ENCODE measurements at places on chromosomes 16 and 17.

DNA sequence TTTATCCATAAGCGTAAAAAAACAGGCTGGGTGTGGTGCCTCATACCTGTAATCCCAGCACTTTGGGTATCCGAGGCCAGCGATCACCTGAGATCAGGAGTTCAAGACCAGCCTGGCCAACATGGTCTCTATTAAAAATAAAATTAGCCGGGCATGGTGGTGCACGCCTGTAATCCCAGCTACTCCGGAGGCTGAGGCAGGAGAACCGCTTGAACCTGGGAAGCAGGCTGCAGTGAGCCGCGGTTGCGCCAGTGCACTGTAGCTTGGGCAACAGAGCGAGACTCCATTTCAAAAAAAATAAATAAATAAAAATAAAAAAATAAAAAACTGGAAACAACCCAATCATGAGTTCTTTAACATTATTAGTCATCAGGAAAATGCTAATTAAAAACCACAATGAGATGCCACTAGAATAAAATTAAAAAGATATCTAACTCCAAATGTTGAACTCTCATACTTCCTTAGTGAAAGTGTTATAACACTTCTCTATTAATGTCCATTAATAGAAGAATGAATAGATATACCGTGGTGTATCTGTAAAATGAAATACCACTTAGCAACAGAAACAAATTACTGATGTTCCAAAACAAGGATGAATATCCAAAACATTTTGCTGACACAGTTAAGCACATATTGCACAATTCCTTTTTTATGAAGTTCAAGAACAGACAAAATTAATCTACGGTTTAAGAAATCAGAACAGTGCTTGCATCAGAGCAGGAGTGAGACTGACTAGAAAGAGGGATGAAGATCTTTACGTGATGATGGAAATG is 13.1 kb downstream of the MPHOSPH6 start:
- DNase-seq, result peak; percentile 12

DNA sequence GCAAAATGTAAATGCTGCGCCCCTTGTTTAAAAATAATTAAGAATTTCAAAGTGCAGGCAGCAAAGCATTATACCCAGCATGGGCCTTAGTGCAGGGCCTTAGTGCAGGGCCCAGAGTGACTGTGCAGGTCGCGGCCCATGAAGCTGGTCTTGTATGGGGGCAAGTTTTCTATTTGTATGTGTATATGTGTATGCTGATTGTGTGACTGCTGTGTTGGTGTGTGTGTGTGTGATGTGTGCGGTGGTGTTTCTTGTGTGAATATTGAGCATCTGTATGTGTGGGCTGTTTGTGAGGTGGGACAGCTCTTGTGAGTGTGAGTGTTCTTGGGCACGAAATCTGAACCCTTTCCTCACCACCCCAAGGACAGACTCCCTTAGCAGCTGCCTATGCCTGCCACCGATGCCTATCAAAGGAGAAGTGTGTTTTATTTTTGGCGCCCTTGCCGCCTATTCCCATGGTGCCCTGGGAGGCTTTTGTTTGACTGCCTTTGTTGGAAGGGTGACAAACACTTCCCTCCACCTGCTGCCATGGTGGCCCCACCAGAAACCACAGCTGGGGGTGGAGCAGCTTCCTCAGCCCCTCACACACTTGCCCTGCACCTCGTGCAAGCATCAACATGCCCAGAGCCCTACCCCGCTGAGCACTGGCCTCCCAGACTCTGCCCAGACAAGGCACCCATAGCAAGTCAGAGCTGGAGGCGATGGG is 18.0 kb downstream of the CCR7 start:
- DNase-seq, result no peak

DNA sequence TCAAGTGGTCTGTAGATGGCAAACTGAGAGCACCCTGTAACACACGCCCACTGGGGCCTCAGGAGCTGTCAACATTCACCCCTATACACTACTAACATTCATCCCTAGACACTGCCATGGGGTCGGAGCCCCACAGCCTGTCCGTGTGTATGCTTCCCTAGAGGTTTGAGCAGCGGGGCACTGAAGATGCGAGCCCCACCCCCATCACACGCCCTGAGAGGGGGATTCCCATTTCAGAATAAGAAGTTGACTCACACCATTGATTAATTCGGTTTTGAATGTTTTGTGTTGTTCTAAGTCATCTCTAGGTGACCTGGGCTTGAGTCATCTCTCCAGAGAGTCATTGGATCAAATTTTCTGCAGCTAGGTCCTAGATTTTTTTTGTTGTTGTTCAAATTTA is 37.3 kb upstream of the MMD start:
- DNase-seq, result peak; percentile 33

DNA sequence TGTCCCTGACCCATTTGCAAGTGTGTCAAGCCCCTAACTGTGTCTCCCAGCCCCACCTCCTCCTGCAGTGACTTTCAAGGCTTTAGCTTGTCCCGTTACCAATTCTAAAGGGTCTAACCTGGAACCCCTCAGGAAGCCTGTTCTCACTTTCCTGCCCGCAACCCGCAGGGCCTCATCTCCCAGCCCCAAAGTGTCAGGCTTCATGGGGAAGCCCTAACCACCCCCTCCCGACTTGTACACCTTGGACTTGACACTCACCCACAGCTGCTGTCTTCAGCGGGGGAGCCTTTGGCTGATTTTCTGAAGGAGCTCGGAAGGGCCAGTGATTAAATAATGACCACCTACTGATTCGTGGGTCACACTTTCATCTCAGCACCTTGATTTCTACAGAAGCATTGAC is 33.1 kb downstream of the NLRC5 start:
- DNase-seq, result no peak

DNA sequence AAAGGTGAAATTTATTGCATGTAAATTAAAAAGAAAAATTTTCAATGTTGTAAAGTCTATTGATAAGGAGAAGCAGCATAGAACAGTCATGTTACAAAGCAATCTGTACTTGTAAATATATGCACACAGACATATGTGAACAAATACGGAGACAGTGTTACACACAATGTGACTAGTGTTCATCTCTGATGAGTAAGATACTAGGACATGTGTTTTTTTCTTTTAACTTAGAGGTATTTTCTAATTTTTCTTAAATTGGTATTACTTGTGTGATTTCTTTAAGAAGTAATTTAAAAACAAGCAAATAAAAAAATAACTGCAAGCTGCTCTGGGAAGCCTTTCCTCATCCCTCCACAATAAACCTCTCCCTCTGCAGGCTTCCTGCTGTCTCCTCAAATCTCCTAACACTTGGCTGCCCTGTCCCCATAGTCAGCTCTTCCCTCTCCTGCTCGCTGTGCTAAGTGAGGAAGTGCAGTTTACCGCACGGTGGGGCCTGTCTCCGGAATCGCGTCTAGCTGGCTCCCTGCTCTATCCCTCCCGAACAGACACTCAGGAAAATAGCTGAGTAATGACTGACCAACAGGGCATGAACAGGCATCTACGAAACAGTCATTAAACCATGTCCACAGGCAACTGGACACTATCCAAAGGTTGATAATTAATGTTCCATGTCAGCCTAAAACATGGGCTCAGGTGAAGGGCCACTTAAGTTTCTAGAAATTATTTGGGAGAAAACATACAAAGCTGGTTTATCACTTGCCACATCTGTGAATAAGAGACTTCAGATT is 35.9 kb downstream of the CMTM4 start:
- peak; percentile 66 for DNase-seq

DNA sequence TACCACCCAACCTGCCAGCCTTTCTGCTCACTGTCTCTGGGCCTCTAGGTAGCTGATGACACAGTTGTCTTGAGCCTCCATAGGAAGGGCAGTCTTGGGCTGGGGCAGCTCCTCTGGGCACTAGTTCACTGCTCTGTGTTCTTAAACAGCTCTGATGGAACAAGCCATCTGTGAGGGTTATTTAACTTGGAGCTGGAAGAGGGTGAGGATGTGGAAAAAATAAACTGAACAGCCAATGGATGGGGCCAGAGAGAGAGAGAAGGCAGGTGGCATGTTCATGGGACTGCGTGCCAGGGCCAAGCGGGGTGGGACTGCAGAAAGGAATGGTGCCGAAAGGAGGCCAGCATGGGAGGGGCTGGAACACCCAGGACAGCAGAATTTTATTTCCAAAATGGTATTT is 52.6 kb downstream of the HIC1 start:
- DNase-seq, result no peak

DNA sequence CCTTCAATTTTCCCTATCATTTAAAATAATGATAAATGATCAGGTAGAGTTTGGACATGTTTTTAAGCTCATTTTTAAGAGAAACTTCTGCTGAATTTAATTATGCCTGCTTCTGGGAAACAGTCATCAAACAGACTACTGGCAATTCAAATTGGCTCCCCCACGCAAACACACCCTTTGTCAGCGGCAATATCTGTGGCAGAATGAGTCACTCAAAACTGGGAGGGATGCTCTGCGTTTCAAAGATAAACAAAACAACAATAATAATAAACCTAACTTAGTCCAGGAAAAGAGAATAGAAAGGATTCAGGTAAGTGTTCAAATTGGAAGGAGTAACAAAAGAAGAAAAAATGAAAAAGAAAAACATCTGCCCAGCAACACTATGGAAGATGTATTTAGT is 108.1 kb upstream of the ERCC4 start:
- DNase-seq, result no peak

GRCh38 chr17:74133740-74134139 is 69.7 kb upstream of the RPL38 start:
- no peak for DNase-seq

- DNase-seq, result no peak
Measured at GRCh38 chr17:43966276-43966675, 12.5 kb upstream of the PYY start.

- no peak for DNase-seq
Measured at GRCh38 chr16:11696266-11697012, 28.2 kb downstream of the SNN start.

GRCh38 chr17:80963812-80964543 is 27.7 kb upstream of the CHMP6 start:
- no peak for DNase-seq

GRCh38 chr16:86669937-86670749 is 91.8 kb downstream of the FOXL1 start:
- DNase-seq, result no peak
